GM04504 (cell line): ENCODE measurements at places on chromosomes 11 and 22.

- DNase-seq = no peak
Measured at GRCh38 chr11:74677131-74677530, 54.1 kb downstream of the CHRDL2 start.

DNA sequence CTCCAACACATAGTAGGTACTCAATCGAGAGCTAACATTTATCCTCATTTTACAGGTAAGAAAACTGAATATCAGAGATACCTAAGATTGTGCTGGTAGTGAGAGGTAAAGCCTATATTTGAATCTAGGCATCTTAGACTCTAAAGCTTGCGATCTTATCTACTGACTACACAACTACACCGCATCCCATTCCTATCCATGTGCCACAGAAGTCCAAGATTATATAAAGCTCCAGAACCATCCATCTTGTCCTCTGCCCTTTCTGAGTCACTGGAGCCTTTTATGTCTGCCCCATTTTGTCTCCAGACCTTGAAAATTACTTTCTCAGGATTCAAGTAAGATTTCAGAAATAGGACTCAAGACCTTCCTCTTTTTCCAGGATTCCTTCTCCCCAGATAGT is 84.4 kb downstream of the OR5AK2 start:
- DNase-seq = no peak

DNA sequence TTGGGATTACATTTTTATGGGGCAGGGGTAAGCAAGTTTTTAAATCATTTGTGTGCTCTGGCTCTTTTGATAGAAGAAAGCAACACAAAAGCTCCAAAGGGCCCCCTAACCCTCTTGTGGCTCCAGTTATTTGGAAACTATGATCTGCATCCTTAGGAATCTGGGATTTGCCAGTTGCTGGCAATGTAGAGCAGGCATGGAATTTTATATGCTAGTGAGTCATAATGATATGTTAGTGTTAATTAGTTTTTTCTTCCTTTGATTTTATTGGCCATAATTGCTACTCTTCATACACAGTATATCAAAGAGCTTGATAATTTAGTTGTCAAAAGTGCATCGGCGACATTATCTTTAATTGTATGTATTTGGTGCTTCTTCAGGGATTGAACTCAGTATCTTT is 10.1 kb downstream of the RAG1 start:
- DNase-seq = no peak

DNA sequence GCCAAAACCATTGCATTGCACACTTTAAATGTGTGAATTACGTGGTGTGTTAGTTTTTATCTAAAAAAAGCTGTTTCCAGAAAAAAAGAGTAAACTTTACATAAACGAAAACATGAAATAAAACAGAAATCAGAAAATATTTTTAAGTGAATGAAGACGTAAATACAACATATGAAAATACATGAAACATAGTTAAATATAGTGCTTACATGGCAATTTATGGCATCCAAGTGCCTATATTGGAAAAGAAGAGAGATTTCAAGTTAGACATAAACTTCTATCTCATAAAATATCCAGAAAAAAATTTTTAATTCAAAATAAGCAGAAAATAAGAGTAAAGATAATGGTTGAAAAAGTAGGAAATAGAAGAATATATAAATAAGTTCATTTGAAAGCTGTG is 11.9 kb upstream of the OR8D2 start:
- DNase-seq = no peak

DNA sequence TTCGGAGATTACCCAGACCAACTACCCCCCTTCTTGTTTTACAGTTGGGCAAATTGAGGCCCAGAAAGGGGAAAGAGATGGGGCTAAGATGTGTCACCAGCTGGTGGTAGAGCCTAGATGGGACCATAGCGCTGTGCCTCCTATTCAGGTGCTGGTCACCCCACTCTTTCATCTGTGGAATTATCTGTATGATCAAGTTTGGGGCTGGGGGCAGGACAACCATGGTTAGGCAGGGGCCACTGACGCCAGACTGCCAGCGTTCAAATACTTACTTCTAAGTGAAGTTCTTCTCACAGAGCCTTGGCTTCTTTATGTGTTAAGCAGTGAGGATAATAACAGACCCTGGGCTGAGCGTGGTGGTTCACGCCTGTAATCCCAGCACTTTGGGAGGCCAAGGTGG is 55.9 kb downstream of the IGLL1 start:
- DNase-seq = no peak

DNA sequence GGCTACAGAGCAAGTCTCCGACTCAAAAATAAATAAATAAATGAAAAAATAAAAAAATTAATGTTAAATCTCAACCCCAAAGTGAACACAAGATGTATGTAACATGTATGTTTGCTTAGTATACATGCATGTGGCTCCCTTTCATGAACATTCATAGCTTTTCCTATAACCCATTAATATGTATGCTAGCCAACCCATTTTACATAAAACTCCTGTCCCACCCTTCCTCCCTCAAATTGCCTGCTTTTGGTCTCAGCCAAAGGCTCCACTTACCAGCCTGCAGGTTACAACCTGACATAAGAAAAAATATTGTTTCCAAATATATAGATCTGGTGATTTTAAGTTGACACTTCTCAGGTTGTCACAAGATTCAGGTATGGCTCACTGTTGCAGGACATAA is 3.7 kb upstream of the FOLR1 start:
- no peak for DNase-seq
